ENCODE measurements at places on chromosomes 5 and 9.

- no peak for DNase-seq
These were observed 183.5 kb downstream of the CAVIN4 start for GRCh38 chr9:100761276-100761802.

DNA sequence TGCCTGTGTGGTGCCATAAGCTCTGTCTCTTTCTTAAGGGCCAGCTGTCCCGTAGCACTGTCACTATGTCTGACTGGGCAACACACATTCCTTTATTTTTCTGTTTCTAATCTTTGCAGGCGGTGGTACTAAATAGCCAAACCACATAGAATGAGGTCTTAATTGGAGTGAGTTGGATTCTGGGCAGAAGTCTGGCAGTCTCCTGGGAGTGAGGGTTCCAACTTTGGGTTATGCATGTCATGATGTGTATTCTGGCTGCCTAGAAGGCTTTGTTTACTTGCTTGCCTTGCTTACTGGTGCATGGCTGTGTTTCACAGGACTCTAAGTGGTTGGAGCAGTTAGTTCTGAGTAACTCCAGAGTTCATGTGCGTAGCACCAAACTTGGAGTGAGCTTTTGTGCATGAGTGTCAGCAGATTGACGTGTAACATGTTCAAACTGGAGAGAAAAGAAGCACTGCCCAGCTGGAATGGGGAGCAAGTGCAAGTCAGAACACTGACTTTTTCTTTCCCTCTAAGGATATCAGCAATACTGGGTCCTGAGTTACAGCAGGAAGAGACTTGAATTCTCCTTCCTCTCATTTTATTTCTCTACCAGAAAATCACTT lies 185.8 kb downstream of the PCSK1 start:
- no peak for DNase-seq

DNA sequence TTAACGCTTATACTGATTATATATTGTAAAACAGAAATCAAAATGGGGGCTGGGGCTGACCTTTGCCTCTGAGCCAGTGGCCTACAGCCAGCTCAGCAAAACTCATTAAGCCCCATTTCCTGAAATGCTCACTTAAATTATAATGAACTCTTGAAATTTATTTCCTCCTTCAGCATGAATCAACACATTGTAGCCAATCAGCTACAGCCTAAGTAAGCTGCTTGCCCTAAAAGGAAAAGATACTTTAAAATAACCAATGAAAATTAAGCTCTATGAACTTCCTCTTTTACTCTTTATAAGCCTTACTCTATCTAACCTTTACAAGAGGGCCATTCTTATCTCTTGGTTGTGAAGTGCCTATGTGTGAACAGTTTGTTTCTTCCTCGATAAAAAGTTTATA lies 33.5 kb upstream of the SUB1 start:
- DNase-seq = no peak

- no peak for DNase-seq
These were observed 10.7 kb downstream of the HMGCS1 start for GRCh38 chr5:43302481-43302880.

GRCh38 chr5:175385691-175386362 lies 58.2 kb downstream of the DRD1 start:
- no peak for DNase-seq

- DNase-seq = no peak
These were observed 16.3 kb upstream of the GPX8 start for GRCh38 chr5:55143624-55144023.

- no peak for DNase-seq
These were observed 36.8 kb upstream of the SEMA4D start for GRCh38 chr9:89534515-89535287.

DNA sequence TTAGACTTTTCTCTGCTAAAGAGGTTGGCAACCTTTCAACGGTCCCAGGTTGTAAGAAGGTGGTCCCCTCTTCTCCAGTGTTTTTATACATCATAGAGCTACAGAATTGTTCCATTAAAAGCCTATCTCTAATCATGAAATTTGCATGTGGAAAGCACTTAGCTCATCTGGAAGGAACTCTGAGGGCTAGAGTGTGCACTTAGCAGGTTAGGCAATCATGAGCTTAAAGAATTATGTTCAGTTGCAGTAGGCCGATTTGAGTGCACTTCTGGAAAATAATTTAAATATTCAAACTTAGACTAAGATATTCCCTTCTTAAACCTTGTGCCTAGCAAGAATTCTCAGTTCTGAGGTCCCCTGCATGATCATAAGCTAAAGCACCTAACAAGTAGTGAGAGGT lies 468.7 kb downstream of the SPATA31D1 start:
- no peak for DNase-seq

All from RKO (cell line).